Stimulated activated CD8-positive, alpha-beta memory T cell treated with anti-CD3 and anti-CD28 coated beads, Interleukin-15, amount 100 ng/mL, for 4 hours (primary cell): ENCODE measurements at places on chromosomes 3 and 15.

GRCh38 chr15:66702787-66703539 is 927 bp downstream of the SMAD6 start:
- no peak for DNase-seq

- no peak for DNase-seq
Observed at GRCh38 chr3:39362812-39363211, 20.4 kb upstream of the SLC25A38 start.

DNA sequence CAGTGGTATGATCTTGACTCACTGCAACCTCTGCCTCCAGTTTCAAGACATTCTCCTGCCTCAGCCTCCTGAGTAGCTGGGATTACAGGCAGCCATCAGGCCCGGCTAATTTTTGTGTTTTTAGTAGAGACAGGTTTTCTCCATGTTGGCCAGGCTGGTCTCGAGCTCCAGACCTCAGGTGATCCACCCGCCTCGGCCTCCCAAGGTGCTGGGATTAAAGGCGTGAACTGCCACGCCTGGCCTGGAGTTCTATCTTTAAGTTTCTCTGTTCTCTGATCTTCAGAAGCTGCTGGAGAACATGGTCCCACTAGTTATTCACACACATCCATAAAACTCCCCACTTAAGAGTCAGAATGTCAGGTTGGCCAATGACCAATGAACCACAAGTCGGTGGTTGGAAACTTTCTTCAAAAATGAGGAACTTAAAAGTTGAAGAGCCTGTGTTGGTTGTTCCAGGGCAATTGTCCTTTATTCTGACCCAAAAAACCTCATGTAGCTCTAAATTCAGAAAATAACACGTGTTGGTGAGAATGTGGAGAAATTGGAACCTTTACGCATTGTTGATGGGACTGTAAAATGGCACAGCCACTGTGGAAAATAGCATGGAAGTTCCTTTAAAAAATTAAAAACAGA is 55.9 kb upstream of the PIK3CB start:
- no peak for DNase-seq

DNA sequence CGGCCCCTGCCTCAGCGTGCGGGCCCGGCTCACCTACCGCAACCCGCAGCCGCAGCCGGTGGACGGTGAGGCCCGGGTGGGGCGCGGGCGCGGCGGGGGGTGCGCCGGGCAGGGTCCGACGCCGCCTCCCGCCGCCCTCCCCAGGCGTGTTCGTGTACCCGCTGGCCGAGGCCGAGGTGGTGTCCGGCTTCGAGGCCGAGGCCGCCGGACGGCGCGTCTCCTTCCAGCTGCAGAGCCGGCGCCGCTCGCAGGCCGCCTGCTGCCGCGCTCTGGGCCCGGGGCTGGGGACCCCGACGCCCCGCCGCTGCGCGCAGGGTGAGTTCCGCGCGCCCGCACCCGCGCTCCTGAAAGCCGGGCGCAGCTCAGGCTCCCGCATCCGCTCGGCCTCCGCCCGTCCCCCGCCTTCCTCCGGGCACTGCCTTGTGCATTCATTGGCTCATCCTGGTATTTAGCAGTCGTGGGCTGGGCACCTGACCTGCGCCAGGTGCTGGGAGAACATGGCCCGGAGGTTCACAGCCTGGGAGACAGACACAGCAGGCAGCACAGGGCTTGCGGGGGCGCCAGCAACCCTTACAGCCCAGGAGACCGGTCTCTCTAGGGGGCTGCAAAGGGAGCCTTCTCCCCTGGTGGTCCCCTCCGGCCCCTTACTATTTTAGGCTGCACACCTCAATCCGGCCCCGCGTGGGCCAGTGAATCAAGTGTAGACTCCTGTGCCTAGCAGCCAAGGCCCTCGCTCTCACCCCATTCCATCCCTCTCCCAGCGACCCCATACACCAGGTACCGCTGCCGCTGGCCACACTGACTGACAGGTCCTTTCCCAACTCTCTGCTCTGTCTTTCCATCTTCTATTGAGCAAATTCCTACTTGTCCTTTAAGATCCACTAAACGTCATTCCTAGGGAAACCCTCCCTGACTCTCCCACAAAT is 1.5 kb downstream of the VWA5B2 start:
- DNase-seq, result no peak

- no peak for DNase-seq
Observed at GRCh38 chr3:129567939-129568338, 25.0 kb downstream of the H1-8 start.

- no peak for DNase-seq
Observed at GRCh38 chr3:73808862-73809509, 184.2 kb upstream of the PDZRN3 start.

- no peak for DNase-seq
Observed at GRCh38 chr15:36557364-36557763, 22.1 kb upstream of the CDIN1 start.

GRCh38 chr15:98160236-98160635 is 199.7 kb downstream of the ARRDC4 start:
- no peak for DNase-seq
